Suprapubic skin (tissue), 4 donors: ENCODE measurements at places on chromosomes 5 and 9. TPM values are rescaled to one million over a fixed set of nuclear protein-coding genes. Genes with fewer than 3 reads are reported as not detected.

- H3K36me3 ChIP-seq = no peaks in the 10 kb centered on the region
- H3K27me3 ChIP-seq = no peaks in the 10 kb centered on the region
- no peak for DNase-seq
These were observed 35.7 kb upstream of the SLC25A51 start for GRCh38 chr9:37939575-37940095.

DNA sequence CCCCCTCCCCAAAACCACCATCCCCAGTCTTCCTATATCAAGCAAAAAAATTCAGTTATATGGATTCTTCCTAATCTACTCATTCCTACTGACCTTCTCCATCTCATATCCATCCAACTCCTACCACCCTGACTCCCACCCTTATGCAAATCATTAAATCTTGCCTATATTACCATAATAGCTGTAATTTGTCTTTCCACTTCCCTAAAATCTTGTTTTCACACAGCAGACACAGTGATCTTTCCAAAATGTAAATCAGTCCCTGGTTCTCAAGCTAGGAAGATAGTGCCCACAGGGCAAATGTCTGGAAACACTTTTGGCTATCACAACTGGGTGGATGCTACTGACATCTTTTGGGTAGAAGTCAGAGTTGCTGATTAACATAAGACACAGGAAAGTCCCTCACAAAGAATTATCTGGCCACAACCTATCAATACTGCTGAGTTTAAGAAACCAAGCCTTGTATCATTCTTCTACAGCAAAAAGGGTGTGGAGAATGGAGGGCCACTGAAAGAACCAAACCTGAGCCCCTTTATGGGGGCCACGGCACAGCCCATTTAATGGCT, 1.4 kb downstream of the SRA1 start:
- H3K27ac ChIP-seq = no peak overlapping the region
- peaks cover 27% of the 10 kb centered on the region for H3K36me3 ChIP-seq
- no peaks in the 10 kb centered on the region for H3K27me3 ChIP-seq

DNA sequence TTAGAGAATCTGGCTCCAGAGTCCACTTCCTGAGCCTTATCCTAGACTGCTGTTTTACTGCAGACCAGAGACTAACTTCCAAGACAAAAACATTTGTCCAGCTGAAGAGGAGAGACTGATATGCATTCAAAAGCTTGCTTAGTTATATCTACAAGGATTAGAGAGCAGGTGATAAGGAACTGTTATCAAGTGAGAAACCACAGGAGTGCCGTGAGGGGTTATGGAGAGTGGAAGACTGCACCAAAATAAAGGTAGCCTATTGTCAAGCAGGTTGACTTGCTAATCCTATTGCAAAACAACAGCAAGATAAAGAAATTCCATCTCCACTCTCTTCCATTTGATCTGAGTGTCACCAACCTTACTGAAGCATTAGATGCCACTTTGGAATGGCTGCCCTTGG, 139.1 kb downstream of the SCAMP1 start:
- no peaks in the 10 kb centered on the region for H3K27me3 ChIP-seq
- no peaks in the 10 kb centered on the region for H3K36me3 ChIP-seq

DNA sequence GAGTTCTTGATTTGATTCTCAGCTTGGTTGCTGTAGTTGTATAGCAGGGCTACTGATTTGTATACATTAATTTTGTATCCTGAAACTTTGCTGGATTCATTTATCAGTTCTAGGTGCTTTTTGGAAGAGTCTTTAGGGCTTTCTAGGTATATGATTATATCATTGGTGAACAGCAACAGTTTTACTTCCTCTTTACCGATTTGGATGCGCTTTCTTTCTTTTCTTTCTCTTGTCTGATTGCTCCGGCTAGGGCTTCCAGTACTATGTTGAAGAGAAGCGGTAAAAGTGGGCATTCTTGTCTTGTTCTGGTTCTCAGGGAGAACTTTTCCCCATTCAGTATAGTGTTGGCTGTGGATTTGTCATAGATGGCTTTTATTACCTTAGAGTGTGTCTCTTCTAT, 158.9 kb downstream of the SAXO1 start:
- no peaks in the 10 kb centered on the region for H3K36me3 ChIP-seq
- H3K27ac ChIP-seq = no peak overlapping the region
- H3K4me1 ChIP-seq = no peaks in the 10 kb centered on the region
- no peaks in the 10 kb centered on the region for H3K27me3 ChIP-seq

- H3K4me3 ChIP-seq = no peak overlapping the region
- H3K27me3 ChIP-seq = no peaks in the 10 kb centered on the region
- no peaks in the 10 kb centered on the region for H3K36me3 ChIP-seq
- DNase-seq = no peak
These were observed 192.1 kb upstream of the TRIM32 start for GRCh38 chr9:116494815-116495634.

DNA sequence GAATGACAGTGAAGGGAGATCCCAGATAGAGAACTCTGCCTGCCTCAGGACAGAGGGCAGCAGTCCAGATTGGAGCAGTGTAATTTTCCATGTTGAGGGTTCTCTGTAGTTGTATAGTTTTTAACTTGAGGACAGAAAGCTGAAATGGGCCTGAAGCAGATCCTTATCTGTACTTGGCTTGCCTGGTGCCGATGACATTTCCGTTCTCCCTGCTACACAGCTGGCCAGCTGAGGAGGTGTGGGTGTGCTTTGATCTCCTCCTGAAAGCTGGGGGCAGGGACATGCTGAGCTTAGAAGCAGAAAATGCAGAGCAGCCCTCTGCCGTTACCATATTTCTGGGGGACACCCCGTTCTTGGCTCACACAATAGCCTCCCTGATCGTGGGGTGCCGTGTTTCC, 10.5 kb downstream of the GLRX start:
- peaks cover 36% of the 10 kb centered on the region for H3K4me1 ChIP-seq
- no peak overlapping the region for H3K27ac ChIP-seq
- H3K4me3 ChIP-seq = no peak overlapping the region
- DNase-seq = no peak
- no peaks in the 10 kb centered on the region for H3K27me3 ChIP-seq
- H3K36me3 ChIP-seq = peaks cover 4% of the 10 kb centered on the region

- H3K4me1 ChIP-seq = peaks cover 8% of the 10 kb centered on the region
- H3K27me3 ChIP-seq = no peaks in the 10 kb centered on the region
- no peak overlapping the region for H3K4me3 ChIP-seq
- no peak overlapping the region for H3K27ac ChIP-seq
- H3K36me3 ChIP-seq = no peaks in the 10 kb centered on the region
These were observed 55.0 kb upstream of the IER5L start for GRCh38 chr9:129232839-129233591.

DNA sequence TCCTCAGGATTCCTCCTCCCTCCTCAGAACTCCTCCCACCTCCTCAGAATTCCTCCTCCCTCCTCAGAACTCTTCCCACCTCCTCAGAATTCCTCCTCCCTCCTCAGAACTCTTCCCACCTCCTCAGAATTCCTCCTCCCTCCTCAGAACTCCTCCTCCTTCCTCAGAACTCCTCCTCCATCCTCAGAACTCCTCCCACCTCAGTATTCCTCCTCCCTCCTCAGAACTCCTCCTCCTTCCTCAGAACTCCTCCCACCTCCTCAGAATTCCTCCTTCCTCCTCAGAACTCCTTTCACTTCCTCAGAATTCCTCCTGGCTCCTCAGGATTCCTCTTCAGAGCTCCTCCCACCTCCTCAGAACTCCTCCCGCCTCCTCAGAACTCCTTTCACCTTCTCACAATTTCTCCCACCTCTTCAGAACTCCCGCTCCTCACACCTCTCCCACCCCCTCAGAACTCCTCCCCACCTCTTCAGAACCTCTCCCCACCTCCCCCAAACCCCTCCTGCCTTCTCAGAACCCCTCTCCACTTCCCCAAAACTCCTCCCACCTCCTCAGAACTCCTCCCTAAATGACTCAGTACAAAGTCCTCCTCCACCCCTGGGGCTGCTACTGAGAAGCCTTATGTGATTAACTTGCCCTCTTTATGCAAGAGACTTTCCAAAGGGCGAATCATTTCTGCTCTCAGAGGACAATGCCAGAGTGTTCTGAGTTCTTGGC, 23.2 kb downstream of the SLC46A2 start:
- DNase-seq = no peak
- no peak overlapping the region for H3K4me3 ChIP-seq
- H3K36me3 ChIP-seq = peaks cover 22% of the 10 kb centered on the region
- peak overlapping the region; percentile 60 for H3K27ac ChIP-seq

- no peaks in the 10 kb centered on the region for H3K36me3 ChIP-seq
- no peak overlapping the region for H3K27ac ChIP-seq
- H3K4me1 ChIP-seq = no peaks in the 10 kb centered on the region
- no peak overlapping the region for H3K4me3 ChIP-seq
- no peaks in the 10 kb centered on the region for H3K27me3 ChIP-seq
- no peak for DNase-seq
These were observed 465.9 kb downstream of the DMAC1 start for GRCh38 chr9:7333719-7334118.

DNA sequence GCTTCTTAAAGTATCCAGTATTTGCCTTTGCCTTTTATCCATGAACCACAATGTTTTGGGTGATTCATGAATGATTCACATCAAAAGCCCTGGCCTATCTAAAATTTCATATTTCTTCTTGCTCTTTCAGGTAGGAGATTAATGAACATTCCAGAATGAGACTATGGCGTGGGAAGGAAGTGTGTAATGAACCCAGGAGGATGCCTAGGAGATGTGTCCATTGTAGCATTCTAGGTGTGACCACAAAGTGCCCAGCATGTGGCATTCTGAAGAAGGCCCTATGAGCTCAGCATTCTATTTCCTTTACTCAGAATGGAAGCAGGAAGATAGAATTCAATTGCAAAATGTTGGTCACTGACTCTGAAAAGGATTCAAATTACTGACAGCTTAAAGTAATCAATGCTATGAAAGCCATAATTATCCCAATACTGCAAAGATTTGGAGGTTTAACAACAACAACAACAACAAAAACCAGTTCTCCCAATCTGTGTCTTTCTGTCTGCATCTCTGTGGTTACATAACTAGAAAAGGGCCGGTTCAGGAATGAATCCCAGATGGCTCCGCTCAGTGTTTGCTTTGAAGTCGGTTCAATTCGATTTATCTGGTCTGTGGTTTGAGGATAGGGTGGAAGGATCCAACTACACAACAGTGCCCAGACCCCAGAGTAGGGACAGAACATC, 126.7 kb downstream of the FOXD1 start:
- H3K4me1 ChIP-seq = no peaks in the 10 kb centered on the region
- no peak for DNase-seq
- H3K27ac ChIP-seq = no peak overlapping the region
- H3K36me3 ChIP-seq = no peaks in the 10 kb centered on the region
- no peak overlapping the region for H3K4me3 ChIP-seq

DNA sequence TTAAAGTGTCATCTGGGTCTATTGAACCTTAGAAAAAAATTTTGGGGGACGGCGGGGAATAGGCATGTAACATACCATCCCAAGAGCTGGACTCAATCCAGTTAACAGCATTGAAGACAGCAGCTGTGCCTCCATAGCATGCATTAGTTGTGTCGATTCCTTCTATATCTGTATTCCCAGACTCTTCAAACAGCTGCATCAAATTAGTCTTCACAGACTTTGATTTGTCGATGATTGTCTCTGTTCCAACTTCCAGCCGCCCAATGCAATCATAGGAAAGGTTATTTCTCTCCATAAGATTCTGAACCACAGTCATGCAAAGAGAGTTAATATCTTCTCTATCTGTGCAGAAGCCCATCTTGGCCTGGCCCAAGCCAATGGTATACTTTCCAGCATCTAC, 14.8 kb downstream of the HMGCS1 start:
- H3K4me3 ChIP-seq = no peak overlapping the region
- H3K27me3 ChIP-seq = no peaks in the 10 kb centered on the region
- peaks cover 15% of the 10 kb centered on the region for H3K4me1 ChIP-seq
- H3K36me3 ChIP-seq = peaks cover 55% of the 10 kb centered on the region
- no peak overlapping the region for H3K27ac ChIP-seq

DNA sequence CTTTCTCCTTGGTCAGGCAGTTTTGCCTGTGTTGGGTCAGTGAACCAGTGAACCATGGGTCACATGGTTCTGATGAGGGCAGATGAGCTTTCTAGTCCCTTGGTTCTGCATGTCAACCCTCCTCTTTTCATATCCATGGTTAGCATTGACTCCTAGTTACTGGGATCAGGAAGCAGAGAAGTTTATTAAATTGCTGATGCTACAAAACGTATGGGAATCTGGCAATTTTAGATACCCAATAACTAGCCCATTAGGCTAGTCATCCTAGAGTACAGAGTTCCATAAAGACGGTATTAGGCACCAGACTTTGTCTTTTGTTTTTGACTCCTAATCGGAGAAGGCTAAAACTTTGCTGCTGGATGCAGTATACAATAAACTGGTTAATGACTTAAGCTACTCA, 273.1 kb downstream of the ATPSCKMT start:
- no peaks in the 10 kb centered on the region for H3K27me3 ChIP-seq
- H3K36me3 ChIP-seq = no peaks in the 10 kb centered on the region
- H3K4me1 ChIP-seq = no peaks in the 10 kb centered on the region

GRCh38 chr5:96905864-96906263, 29.6 kb downstream of the ERAP2 start:
- H3K4me3 ChIP-seq = no peak overlapping the region
- no peaks in the 10 kb centered on the region for H3K4me1 ChIP-seq
- no peak for DNase-seq
- no peak overlapping the region for H3K27ac ChIP-seq

GRCh38 chr5:8984386-8984785, 561.5 kb downstream of the SEMA5A start:
- no peaks in the 10 kb centered on the region for H3K36me3 ChIP-seq
- H3K4me1 ChIP-seq = no peaks in the 10 kb centered on the region
- H3K27ac ChIP-seq = no peak overlapping the region
- no peak overlapping the region for H3K4me3 ChIP-seq

DNA sequence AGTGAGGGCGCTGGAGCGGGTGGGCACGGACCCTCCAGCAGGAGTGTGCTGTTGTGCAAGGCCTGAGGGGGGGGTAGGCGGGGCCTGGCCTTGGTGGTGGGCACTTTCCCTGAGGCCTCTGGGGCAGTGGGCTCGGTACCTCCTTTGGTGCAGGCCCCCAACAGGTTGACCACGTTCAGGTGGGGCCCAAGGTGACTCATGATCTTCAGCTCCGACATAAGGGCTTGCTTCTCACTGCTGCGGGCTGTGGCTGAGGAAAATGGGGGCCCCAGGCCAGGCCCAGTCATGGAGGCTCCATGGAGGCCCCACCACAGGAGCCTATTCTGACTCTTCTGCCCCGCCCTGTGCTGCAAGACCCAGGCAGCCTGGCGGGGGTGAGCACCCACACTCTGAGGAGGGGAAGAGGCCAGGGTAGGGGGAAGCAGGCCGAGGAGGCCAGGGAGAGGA, 31.5 kb downstream of the PDGFRB start:
- H3K36me3 ChIP-seq = peaks cover 67% of the 10 kb centered on the region
- no peak for DNase-seq
- no peaks in the 10 kb centered on the region for H3K27me3 ChIP-seq
- no peaks in the 10 kb centered on the region for H3K4me1 ChIP-seq
- H3K4me3 ChIP-seq = no peak overlapping the region
- H3K27ac ChIP-seq = no peak overlapping the region

Gene PCDHGC3
- 56.8 TPM for total RNA-seq

Gene IFNA13
- total RNA-seq = not detected

Gene SHISAL2B
- not detected for total RNA-seq

Gene IL5
- total RNA-seq = not detected
